Activated naive CD8-positive, alpha-beta T cell treated with anti-CD3 and anti-CD28 coated beads for 36 hours (primary cell): ENCODE measurements at places on chromosomes 5 and 9.

DNA sequence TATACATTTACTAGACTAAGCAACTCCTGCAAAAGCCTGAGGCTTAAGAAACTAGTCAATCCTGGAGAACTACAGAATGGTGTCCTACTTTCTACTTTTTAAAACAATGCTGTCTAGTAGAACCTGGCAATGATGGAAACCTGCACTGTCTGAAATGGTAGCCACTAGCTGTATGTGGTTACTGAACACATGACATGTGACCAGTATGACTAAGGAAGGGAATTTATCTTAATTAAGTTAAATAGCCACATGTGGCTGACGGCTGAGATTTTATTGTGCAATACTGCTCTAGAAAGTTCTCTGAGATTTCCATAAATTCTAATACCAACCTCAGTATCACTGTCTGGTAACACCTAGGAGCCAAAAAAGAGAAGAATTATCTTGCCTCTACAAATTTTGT is 44.9 kb upstream of the RAPGEF6 start:
- no peak overlapping the region for H3K4me3 ChIP-seq
- H3K27me3 ChIP-seq, result no peaks in the 10 kb centered on the region
- peaks cover 2% of the 10 kb centered on the region for H3K4me1 ChIP-seq
- no peak overlapping the region for H3K27ac ChIP-seq
- H3K36me3 ChIP-seq, result peaks cover 28% of the 10 kb centered on the region

DNA sequence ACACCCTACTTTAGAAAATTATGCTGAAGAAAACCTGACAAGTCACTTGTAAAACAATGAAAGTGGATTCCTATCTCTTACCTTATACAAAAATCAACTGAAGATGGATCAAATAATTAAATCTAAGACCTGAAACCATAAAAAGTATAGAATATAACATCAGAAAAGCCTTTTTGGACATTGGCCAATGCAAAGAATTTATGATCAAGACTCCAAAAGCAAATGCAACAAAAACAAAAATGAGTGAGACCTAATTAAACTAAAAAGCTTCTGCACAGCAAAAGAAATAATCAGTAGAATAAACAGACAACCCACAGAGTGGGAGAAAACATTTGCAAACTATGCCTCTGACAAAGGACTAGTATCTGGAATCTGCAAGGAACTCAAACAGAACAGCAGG is 303.0 kb upstream of the CDH9 start:
- no peak for DNase-seq
- no peak overlapping the region for H3K27ac ChIP-seq
- no peaks in the 10 kb centered on the region for H3K4me1 ChIP-seq
- H3K36me3 ChIP-seq, result no peaks in the 10 kb centered on the region
- H3K4me3 ChIP-seq, result no peak overlapping the region

DNA sequence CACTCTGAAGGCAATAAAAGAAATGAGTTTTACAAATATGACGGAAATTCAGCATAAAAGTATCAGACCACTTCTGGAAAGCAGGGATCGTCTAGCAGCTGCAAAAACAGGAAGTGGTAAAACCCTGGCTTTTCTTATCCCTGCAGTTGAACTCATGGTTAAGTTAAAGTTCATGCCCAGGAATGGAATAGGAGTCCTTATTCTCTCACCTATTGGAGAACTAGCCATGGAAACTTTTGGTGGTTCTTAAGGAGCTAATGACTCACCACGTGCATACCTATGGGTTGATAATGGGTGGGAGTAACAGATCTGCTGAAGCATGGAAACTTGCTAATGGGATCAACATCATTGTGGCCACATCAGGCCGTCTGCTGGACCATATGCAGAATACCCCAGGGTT is 93.5 kb upstream of the RGMB start:
- H3K4me3 ChIP-seq, result no peak overlapping the region
- H3K27ac ChIP-seq, result no peak overlapping the region
- H3K27me3 ChIP-seq, result peaks cover 3% of the 10 kb centered on the region
- DNase-seq, result no peak

GRCh38 chr5:131824631-131825030 is 27.8 kb upstream of the FNIP1 start:
- H3K27me3 ChIP-seq, result peaks cover 4% of the 10 kb centered on the region
- no peaks in the 10 kb centered on the region for H3K4me1 ChIP-seq
- H3K27ac ChIP-seq, result no peak overlapping the region
- peaks cover 5% of the 10 kb centered on the region for H3K36me3 ChIP-seq

DNA sequence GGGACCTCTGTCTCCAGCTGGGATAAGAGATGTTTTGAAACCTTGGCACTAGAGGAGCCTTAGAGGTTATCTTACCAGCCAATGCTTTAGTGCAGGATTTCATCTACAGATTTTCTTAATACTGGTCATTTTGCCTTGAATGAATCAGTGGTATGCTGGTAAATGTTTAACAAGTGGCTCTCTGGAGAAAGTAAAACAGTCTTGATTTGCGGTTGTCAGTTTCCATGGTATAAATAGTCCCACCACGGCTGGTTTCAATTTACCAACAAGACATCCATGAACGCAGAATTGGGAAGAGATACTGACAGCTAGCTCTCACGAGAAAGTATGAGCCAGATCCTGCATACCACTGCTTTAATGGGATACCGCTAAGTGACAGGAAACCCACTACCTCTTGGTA is 56.7 kb upstream of the CXCL14 start:
- H3K4me3 ChIP-seq, result no peak overlapping the region
- peaks cover 27% of the 10 kb centered on the region for H3K27me3 ChIP-seq
- no peaks in the 10 kb centered on the region for H3K4me1 ChIP-seq
- no peak overlapping the region for H3K27ac ChIP-seq

DNA sequence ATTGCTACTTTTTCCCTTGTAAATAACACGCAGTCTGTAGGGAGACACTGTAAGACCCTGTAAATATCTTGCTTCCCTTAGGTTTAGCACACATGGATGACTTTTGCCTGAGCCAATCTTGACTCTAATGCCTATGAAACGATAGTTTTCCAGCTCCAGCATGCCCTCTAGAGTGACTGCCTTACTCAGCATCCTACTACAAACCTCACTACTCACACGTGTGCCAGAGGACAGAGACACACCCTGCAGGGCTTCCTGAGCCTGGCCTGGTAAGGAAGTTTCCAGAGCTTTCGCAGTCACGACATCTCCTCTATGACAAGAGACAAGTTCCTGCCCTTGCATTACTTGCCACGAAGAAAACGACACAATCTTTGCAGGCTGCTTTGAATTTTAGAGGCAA is 138.1 kb downstream of the ATPSCKMT start:
- H3K4me1 ChIP-seq, result no peaks in the 10 kb centered on the region
- DNase-seq, result no peak
- no peak overlapping the region for H3K27ac ChIP-seq
- H3K27me3 ChIP-seq, result peaks cover 3% of the 10 kb centered on the region

- no peak overlapping the region for H3K27ac ChIP-seq
- H3K36me3 ChIP-seq, result peaks cover 6% of the 10 kb centered on the region
- DNase-seq, result no peak
These were observed 30.4 kb downstream of the ACO1 start for GRCh38 chr9:32414856-32415255.

DNA sequence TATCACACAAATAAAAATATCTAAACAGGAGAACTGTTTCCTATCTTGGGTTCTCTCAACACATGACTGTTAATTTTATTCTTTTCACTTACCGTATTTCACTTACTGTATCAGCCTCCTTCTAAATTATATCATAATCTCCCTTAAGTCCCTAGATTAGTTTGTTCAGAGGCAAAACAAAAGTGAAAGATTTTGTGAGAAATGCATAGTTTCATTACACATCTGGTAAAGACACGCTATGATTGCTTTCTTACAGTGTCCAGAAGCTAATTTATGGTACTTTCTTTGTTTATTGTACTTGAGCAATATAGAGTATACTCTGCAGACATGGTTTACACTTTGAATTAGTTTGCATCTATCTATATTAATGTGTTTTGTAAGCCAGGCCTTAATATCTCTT is 159.7 kb upstream of the TLX3 start:
- H3K27me3 ChIP-seq, result peaks cover 4% of the 10 kb centered on the region
- no peak overlapping the region for H3K4me3 ChIP-seq
- no peak overlapping the region for H3K27ac ChIP-seq
- no peak for DNase-seq

DNA sequence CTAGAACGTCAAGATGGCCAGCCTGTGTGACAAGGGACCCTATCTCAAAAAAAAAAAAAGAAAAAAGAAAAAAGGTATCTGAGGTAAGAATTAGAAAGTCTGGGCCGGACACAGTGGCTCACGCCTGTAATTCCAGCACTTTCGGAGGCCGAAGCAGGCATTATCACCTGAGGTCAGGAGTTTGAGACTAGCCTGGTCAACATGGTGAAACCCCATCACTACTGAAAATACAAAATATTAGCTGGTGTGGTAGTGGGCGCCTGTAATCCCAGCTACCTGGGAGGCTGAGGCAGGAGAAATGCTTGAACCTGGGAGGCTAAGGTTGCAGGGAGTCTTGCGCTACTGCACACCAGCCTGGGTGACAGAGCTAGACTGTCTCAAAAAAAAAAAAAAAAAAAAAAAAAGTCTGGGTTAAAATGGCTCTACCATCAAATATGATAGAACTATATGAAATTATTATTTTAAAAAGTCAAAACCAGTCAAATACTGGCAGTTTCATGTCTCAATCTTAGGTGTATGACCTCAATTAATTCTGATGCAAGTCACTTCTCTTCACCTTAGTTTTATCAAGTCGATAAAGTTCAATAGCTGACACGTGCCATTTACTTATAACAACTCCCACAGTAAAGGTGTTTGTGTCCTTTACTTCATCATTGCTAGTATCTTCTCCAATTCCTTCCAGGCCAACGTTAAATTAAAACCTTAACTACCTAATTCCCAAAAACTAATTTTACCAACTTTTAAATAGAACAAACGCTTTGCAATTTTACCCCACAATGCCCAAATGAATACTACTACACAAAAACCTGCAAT is 1.1 kb downstream of the RPS23 start:
- H3K27me3 ChIP-seq, result no peaks in the 10 kb centered on the region
- peaks cover 79% of the 10 kb centered on the region for H3K36me3 ChIP-seq
- peak overlapping the region; percentile 91 for H3K4me3 ChIP-seq
- DNase-seq, result no peak
- H3K4me1 ChIP-seq, result peaks cover 40% of the 10 kb centered on the region

- no peak overlapping the region for H3K27ac ChIP-seq
- H3K4me1 ChIP-seq, result peaks cover 7% of the 10 kb centered on the region
These were observed 211.3 kb downstream of the MAN2A1 start for GRCh38 chr5:109900911-109901627.
